ENCODE measurements at places on chromosomes 7 and 10.

GRCh38 chr7:25087855-25088254 is 37.2 kb downstream of the CYCS start:
- peak; percentile 21 for DNase-seq

DNA sequence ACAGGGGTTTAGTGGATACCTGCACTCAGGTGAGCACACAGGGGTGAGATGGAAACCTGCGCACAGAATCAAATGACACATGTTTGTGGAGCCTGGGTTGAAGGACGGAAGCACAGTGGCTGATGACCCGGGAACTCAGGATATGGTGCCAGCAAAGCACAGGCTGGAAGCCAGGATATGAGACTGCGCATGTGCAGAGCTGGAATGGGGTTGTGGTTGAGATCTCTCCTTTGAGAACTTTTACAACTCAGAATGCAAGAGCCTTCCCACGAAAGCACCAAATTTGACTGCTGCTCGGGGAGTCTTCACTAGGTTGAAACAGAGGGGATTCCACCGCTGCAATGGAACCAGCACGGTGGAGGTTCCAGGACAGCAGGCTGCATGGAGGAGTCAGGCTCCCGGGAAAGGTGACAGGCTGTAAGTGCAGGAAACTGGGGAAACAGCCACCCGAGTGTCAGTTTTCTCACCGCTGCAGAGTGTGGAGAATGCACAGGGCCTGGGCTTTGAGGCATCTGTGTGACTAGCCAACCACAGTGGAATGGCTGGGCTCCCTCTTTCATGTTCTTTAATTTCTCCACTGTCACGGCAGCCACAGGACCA is 133.4 kb upstream of the TCERG1L start:
- DNase-seq, result no peak

- DNase-seq, result no peak
These were observed 846.7 kb upstream of the COBL start for GRCh38 chr7:52163311-52163710.

DNA sequence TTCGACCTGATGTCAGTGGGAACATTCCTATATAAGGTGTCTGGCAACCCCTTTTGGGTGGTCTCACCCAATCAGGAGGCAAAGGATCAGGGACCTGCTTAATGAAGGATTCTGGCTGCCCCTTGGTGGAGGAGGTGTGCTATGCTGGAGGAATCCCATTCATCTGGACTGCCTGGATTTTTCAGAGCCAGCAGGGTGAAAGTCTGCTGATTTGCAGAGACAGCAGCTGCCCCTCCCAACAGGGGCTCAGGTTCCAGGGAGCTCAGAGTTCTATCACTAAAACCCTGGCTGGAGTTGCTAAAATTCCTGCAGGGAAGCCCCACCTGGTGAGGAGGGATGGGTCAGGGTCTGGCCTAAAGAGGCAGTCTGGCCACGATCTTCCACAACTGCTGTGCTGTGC is 398.5 kb upstream of the CNTNAP2 start:
- no peak for DNase-seq

DNA sequence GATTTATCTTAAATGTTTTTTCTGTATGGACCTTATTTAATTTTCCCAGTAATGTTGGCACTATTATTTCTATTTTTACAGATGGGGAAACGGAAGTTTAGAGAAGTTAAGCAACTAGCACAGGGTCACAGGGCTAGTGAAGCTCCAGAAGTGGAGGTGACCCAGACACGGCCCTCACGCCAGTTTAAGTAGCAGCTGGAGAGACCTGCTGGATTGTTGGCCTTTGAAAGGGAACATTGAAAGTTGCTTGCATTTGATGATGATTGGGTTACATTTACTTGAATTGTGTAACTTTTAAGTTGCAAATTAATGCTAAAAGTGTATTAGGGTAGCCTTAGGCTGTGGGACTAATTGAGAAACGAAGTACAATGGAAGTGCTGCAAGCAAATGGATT is 25.6 kb downstream of the CDK14 start:
- no peak for DNase-seq

Data from epithelial cell of esophagus (primary cell).